ENCODE measurements at places on chromosomes 16 and 17. TPM values are rescaled to one million over a fixed set of nuclear protein-coding genes. Genes with fewer than 3 reads are reported as not detected.
A peak's percentile ranks its signal among the peaks of the same experiment; 100 is the strongest.

- H3K4me3 ChIP-seq = no peak overlapping the region
- DNase-seq = no peak
- no peaks in the 10 kb centered on the region for H3K36me3 ChIP-seq
- no peak overlapping the region for H3K27ac ChIP-seq
- H3K4me1 ChIP-seq = peaks cover 6% of the 10 kb centered on the region
These were observed 90.5 kb downstream of the C16orf78 start for GRCh38 chr16:49464093-49464492.

DNA sequence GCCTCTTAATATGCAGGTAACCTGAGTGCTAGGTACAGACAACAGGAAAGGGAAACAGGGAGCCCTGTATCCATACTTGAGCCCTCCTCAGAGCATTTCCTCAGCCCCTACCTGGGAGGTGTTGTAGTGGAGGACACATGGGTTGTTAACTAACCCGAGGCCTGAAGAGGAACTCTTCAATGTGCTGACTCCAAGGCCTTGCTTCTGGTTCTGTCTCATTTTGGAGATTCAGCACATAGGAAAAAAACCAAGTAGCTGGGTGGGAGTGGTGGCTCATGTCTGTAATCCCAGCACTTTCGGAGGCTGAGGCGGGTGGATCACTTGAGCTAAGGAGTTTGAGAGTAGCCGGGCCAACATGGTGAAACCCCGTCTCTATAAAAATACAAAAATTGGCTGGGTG is 24.8 kb downstream of the SNX11 start:
- H3K4me3 ChIP-seq = no peak overlapping the region
- H3K27me3 ChIP-seq = no peaks in the 10 kb centered on the region
- no peak for DNase-seq
- H3K27ac ChIP-seq = no peak overlapping the region

CRYM gene
- total RNA-seq = 18.6 TPM

MGAT5B gene
- total RNA-seq = 0.61 TPM

TLCD1 gene
- 19.8 TPM for total RNA-seq

- H3K27me3 ChIP-seq = no peaks in the 10 kb centered on the region
- no peak for DNase-seq
- H3K36me3 ChIP-seq = peaks cover 24% of the 10 kb centered on the region
- H3K4me3 ChIP-seq = no peak overlapping the region
These were observed 3.2 kb downstream of the TRIM25 start for GRCh38 chr17:56910509-56911235.

DNA sequence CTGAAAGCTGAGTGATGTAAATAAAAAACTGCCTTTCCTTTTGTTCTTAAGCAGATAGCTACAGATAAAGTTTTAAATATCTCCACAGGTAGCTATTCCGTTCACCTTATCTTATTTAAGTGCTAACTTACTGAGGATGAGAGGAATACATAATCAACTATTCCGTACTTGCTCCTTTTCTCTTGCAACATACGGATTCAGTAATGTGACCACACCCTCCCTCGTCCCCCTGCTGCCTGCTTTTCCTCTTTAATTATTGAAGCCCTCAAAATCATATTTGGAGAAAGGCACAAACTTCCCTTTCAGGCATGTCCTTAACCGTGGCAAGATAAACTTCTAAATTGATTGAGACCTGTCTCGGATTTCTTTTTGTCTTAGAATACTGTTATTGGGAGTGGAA is 101.4 kb downstream of the MAP2K4 start:
- H3K4me1 ChIP-seq = no peaks in the 10 kb centered on the region
- H3K4me3 ChIP-seq = no peak overlapping the region
- H3K27me3 ChIP-seq = no peaks in the 10 kb centered on the region
- H3K36me3 ChIP-seq = peaks cover 25% of the 10 kb centered on the region

DYNLRB2 gene
- 1.1 TPM for total RNA-seq

- H3K27me3 ChIP-seq = no peaks in the 10 kb centered on the region
- no peak overlapping the region for H3K4me3 ChIP-seq
- H3K4me1 ChIP-seq = no peaks in the 10 kb centered on the region
- no peak for DNase-seq
These were observed 8.9 kb upstream of the WSCD1 start for GRCh38 chr17:6061290-6061689.

GRCh38 chr16:72963533-72964315 is 84.2 kb downstream of the ZFHX3 start:
- H3K27ac ChIP-seq = no peak overlapping the region
- no peaks in the 10 kb centered on the region for H3K27me3 ChIP-seq
- H3K4me3 ChIP-seq = no peak overlapping the region
- peaks cover 13% of the 10 kb centered on the region for H3K36me3 ChIP-seq

PRSS22 gene
- total RNA-seq = 11.1 TPM

DNA sequence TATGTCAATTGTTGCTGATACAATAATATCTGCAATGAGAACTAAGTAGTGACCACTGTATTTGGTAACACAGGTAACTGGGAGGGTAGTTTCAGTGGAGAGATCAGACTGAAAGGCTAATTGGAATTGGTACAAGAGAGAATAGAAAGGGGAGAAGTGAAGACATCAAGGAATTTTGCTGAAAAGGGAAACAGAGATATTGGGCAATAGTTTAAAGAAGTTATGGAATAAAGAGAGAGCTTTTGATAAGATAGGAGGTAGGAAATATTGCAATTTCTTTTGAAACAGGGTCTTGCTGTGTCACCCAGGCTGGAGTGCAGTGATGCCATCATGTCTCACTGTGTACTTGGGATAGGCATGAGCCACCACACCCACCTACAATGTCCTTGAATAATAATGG is 26.9 kb upstream of the CDH11 start:
- no peaks in the 10 kb centered on the region for H3K4me1 ChIP-seq
- no peak overlapping the region for H3K4me3 ChIP-seq
- H3K36me3 ChIP-seq = no peaks in the 10 kb centered on the region
- no peak overlapping the region for H3K27ac ChIP-seq

TBC1D3G gene
- not detected for total RNA-seq

DNA sequence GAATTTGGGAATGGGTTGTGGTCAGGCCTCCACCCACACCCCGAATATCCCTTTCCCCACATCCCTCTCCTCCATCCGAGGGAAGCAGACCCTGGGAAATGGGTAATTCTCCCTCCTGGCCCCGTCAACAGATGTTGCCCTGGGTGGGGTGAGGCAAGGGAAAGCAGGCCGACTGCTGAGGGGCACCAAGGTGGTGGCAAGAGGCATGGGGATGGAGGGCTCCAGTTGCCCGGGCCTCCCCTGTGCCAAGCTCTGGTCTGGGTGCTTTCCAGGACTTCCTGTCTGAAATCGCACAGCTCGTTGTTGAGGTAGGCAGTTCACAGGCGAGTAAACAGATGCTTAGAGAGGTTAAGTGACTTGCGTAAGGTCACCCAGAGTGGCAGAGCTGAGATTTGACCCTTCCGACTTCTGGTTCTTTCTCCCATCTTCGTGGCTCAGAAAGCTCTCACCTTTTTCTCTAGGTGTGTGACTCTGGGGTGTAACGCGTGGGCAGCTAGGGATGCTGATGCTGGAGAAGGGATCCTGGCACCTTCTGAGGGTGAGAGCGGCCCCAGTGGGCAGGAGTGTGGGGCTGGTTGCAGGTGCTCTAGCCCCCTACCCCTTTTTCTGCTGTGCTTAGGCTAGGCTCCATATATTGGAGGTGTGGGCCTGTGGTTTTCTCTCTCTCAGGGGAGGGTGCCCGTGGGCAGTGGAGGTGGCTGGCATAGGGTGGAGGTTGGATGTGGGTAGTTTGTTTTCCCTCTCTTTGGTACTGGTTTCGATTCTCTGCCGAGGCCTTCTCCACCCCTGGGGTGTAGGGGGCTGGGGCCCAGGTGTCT is 17.2 kb downstream of the RARA start:
- peak overlapping the region; percentile 96 for H3K27ac ChIP-seq
- peaks cover 100% of the 10 kb centered on the region for H3K4me1 ChIP-seq
- no peaks in the 10 kb centered on the region for H3K27me3 ChIP-seq
- H3K4me3 ChIP-seq = no peak overlapping the region

ATP1B2 gene
- total RNA-seq = 0.46 TPM

- no peaks in the 10 kb centered on the region for H3K36me3 ChIP-seq
- H3K27me3 ChIP-seq = no peaks in the 10 kb centered on the region
- H3K27ac ChIP-seq = peak overlapping the region; percentile 100
- no peak for DNase-seq
- H3K4me3 ChIP-seq = peak overlapping the region; percentile 93
These were observed 1.3 kb downstream of the RBBP6 start for GRCh38 chr16:24540602-24541210.

GRCh38 chr17:80937462-80938381 is 53.9 kb upstream of the CHMP6 start:
- H3K27me3 ChIP-seq = no peaks in the 10 kb centered on the region
- peak; percentile 29 for DNase-seq
- no peak overlapping the region for H3K4me3 ChIP-seq
- no peaks in the 10 kb centered on the region for H3K36me3 ChIP-seq

MMP28 gene
- total RNA-seq = 106 TPM

GRCh38 chr17:70901870-70902269 is 732.5 kb downstream of the KCNJ2 start:
- no peaks in the 10 kb centered on the region for H3K36me3 ChIP-seq
- H3K27ac ChIP-seq = no peak overlapping the region
- DNase-seq = no peak
- H3K4me3 ChIP-seq = no peak overlapping the region
- H3K4me1 ChIP-seq = no peaks in the 10 kb centered on the region

DNA sequence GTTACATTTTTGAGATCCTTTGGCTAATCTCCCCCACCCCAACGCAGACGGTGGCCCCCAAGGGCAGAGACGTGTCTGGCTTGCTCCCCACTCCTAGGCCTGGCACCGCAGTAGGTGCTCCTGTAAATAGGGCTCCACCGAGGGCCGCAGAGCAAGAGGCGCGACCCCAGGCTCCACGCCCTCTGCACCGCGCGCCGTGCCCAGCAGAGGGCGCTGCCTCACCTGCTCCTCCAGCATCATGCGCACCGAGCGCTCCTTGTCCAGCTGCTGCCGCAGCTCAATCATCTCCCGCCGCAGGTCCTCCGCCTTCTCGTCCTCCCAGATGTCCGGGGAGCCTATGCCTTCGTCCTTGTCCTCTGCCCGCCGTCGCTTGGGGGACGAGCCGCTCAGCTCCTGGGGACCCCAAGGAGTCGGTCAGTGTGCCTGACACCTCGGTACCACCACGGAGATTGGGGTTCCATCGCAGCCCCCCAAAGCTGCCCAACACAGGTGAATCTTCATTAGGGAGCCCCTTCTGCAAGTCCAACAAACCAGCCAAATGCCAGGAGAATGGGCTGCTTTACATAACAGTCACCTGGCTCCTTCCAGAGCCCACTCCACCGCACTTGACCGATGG is 11.2 kb downstream of the TFAP4 start:
- peaks cover 20% of the 10 kb centered on the region for H3K36me3 ChIP-seq
- H3K4me3 ChIP-seq = no peak overlapping the region
- H3K4me1 ChIP-seq = peaks cover 11% of the 10 kb centered on the region
- no peaks in the 10 kb centered on the region for H3K27me3 ChIP-seq
- peak; percentile 89 for DNase-seq

DNA sequence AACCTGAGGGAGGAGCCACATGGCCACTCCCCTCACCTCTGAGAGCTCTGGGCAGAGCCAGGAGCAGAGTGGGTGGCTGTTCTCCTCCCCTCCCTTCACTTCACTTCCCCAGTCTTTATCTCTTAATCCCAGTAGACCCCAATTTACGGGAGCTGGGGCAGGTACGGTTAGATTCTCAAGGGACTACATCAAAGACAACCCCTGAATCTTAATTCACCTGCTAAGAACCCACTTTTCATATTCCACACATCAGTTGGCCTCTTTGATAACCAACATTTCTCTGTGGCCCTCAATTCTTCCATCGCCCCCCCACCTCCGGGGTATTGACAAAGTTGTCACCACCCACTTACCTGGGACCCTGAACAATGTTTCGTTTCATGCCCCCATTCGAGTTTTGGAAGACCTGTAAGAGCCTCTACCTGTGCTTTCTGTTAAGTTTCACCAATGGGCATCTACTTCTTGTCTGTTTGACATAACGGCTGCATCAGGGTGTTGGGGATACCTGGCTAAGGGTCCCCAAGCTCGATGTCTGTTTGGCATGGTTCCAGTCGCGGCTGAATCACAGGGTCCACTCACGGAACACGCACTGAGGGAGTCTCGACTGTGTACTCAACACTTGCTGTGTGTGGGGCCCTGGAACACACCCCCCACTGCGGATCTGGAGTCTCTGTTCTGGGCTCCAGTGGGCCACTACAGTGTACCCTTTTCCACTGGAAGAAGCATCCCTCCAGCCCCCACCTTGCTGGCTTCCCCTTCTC is 27.8 kb downstream of the SLC38A8 start:
- DNase-seq = no peak
- H3K36me3 ChIP-seq = no peaks in the 10 kb centered on the region
- H3K27ac ChIP-seq = no peak overlapping the region

PRSS33 gene
- 0.92 TPM for total RNA-seq

FOXJ1 gene
- total RNA-seq = 45.0 TPM

ENPP7 gene
- 0.27 TPM for total RNA-seq

DNA sequence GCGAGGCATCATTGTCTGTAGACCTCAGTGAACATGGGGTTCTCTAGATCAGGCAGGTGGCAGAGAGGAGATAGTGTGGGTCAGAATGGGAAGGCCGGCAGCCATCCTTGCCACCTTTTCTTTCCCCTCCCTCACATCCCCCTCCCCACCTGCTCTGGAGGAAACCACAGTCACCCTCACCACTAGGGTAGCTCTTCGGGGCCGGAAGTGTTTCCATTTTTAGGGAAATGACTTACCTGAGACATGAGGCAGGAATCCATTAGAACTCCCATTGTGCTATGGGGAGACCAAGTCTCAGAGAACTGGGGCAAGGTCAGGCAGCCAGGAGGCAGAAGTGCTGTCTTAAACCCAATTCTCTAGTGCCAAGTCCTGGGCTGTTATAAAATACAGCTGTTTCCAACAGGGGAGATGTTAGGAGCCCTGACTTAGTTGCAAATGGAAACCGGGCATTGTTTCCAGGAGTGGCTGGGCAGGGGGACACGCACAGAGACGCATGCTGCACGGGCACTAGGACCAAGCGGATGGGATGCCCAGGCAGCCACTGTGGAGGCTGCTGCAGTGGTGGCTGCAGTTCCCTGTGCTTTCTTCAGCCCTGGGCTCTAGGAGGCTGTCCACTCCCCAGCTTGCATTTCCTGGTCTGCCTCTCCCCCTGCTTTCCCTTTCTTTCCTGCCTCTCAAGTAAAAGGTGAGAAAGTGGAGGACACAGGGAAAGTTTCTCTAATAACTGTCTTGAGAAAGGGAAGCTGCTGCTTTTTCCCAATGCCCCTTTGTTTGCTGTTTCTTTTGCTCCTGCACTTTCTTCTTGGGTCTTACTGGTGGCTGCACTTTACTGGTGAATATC is 2.8 kb downstream of the HAS3 start:
- H3K4me3 ChIP-seq = peak overlapping the region; percentile 45
- H3K27me3 ChIP-seq = peaks cover 13% of the 10 kb centered on the region
- no peak for DNase-seq
- H3K4me1 ChIP-seq = peaks cover 25% of the 10 kb centered on the region

GRCh38 chr16:28140788-28141618 is 70.8 kb downstream of the XPO6 start:
- H3K27me3 ChIP-seq = no peaks in the 10 kb centered on the region
- DNase-seq = no peak
- peak overlapping the region; percentile 84 for H3K27ac ChIP-seq
- no peaks in the 10 kb centered on the region for H3K36me3 ChIP-seq

Data from upper lobe of left lung (tissue), 6 donors.